ENCODE measurements at places on chromosomes 4 and X.

DNA sequence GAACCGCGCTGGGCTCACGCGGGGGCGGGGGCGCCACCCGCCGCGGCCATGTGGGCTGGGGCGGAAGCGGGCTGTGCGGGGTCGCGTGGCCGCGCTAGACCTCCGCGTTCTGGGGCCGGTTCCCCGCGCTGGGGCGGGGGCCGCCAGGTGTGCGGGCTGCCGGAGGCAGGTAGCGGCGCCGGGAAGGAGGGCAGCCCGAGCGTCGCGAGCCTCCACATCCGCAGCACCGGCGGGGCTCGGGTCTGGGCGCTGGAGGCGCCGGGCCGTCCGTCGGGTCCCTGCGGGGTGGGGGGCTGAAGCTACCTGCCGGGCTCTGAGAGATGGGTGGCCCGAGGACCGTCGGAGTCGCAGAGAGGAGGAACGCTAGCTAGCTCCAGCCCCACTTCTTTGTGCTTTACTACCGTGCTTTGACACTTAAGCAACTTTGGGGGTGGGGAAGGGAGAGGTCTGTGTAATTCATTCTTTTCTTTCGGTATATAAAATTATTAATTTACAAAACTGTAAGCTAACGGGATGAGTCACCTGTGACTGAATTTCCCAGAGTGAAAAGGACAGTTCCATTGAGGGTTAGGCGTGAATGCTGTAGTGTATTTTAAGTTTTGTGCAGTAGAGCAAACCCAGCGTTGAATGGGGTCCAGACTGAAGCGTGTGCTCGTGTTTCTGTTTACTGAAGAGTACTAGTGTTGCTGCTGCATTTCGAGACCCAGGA, 689 bp downstream of the METAP1 start:
- peak; percentile 50 for DNase-seq

DNA sequence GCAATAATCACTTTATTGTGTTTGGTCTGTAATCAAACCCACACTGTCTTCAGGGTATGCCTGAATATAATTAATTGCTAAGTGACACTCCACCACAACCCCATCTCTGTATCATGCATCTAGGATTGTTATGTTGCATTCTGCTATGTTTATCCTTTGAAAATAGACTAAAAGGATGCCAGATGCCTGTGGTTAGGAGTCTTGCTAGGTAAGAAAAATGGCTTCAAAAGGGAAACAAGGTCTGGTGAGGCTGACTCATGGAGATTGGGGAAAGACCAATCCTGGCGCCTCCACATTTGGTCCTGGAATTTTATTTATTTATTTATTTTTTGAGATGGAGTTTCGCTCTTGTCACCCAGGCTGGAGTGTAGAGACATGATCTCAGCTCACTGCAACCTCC, 360.5 kb upstream of the SLC7A11 start:
- no peak for DNase-seq

DNA sequence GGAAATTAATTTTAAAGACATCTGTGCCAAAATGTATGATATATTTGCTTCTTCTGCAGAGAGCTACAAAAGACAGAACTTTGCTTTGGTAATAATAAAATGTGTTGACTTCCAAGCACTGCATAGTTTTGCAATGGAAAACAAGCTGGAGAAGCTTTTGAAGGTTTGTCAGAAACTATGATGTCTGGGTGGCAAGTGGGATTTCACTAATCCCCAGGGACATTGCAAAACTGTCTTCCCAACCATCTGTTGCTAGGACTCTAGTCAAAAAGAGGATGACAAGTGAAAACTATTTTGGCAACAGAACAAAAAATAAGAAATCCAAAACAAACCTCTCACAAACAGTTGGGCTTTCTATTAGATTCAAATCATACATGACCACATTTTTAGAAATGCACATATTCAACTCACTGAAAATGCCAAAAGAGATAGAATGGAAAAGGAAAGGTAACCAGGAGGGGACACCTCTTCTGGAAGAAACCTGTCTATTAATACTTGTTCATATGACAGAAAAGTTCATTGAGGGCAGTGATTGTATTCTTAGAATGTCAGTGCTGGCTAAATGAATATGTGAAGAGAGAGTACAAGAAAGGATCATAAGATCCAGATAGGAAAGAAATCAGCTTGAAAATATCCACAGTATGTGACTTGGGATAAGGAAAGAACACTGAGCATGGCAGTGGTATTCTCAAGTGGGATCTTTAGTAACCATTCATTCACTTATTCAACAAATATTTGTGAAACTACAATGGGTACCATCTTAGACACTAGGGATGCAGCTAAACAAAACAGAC, 228.0 kb downstream of the RASL11B start:
- no peak for DNase-seq

DNA sequence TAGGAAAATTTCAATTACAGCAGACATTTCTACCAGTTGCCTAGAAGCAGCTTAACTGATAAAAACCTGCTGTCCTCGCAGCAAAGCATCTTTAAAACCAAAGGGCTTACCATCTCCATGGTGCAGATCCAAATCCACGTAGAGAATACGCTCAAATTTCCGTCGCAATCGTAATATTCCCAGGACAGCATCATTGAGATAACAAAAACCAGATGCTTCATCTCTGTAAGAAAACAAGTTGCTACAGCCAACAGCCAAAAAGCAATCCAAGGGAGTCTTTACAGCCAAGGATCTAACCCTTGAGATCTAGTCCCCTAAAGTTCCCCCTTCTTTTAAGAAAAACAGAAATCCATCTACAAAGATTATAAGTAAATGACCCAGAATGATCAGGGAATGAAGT, 77.6 kb downstream of the HDAC8 start:
- no peak for DNase-seq

- DNase-seq = no peak
Observed at GRCh38 chr4:169803413-169803812, 45.7 kb upstream of the HPF1 start.

GRCh38 chr4:101265816-101266172, 81.5 kb downstream of the PPP3CA start:
- DNase-seq = no peak

DNA sequence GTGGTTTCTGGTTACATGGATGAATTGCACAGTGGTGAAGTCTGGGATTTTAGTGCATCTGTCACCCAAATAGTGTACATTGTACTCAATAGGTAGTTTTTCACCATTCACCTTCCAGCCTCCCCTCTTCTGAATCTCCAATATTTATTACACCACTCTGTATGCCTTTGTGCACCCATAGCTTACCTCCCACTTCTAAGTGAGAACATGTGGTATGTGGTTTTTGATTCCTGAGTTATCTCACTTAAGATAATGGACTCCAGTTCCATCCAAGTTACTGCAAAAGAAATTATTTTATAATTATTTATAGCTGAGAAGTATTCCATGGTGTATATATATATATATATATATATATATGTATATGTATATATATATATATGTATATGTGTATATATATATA, 155.8 kb downstream of the HHIP start:
- no peak for DNase-seq

- no peak for DNase-seq
Observed at GRCh38 chrX:132393992-132394391, 94.8 kb downstream of the MBNL3 start.

- DNase-seq = no peak
Observed at GRCh38 chr4:742742-743311, 37.2 kb downstream of the PCGF3 start.

Measured in NCI-H1092 (cell line).